ENCODE measurements at places on chromosomes 5 and 9. TPM values are rescaled to one million over a fixed set of nuclear protein-coding genes. Genes with fewer than 3 reads are reported as not detected.

- DNase-seq, result no peak
Measured at GRCh38 chr5:97164846-97165245, 18.2 kb downstream of the RIOK2 start.

The GZMA gene
- polyA plus RNA-seq, result 0.50 TPM

DNA sequence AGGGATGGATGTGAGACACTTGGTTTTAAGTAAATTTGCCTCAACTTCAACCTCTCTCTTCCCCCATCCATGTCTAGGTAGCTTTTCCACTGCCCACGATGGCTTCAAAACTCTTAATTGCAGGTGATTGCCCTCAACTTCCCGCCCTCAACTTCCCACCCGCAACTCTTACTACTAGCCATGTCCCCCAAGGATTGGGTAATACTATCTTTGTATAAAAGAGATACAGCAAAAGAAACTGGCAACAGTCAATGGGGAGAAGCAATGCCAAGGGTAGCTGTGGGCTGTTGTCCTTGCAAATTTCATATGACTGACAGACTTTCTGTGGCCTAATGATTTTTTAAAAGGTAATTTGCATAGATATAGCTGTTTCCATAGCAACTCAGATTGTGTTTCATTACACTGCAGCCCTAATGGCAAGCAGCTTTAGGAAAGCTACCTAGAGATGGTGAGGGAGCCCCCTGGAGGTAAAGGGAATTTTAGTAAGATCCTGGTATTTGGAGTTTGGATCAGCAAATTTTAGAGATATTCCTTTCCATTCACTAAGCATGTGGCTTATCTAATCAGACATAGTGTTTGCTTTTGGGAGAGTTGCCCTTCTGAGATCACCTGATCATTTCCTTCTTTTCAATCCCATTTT lies 421.5 kb upstream of the DAP start:
- peak; percentile 15 for DNase-seq

- no peak for DNase-seq
Measured at GRCh38 chr5:82802954-82803353, 274.2 kb downstream of the TMEM167A start.

The TDRD7 gene
- 7.7 TPM for polyA plus RNA-seq

The FABP6 gene
- polyA plus RNA-seq, result not detected
